Fibroblast of the conjunctiva (primary cell): ENCODE measurements at places on chromosomes 5 and 9.

GRCh38 chr9:69446496-69446895, 121.5 kb downstream of the ENTREP1 start:
- DNase-seq: no peak

GRCh38 chr5:158848634-158849033, 251.1 kb downstream of the EBF1 start:
- DNase-seq: no peak

GRCh38 chr5:128199104-128199503, 115.5 kb downstream of the SLC12A2 start:
- DNase-seq: no peak

DNA sequence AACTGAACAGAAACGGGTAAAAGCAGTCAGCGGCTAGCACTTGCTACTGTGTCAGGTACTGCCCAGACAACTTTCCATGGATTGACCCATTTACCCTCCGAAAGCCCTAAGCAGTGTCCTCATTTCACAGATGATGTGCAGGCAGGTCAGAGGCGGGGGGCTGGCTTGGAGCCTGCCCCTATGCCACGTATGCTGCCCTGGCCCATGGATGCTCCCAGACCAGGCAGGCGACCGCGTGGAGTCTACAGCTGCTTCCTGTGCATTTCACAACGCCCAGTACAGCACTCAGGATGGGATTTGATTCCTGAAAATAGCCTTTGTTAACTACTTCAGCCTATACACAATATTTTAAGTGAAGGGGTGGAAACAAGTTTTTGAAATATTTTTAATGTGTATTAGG, 202.9 kb downstream of the NXNL2 start:
- DNase-seq: no peak
